Small intestine (tissue), 16 donors: ENCODE measurements at places on chromosomes 6 and 20.

DNA sequence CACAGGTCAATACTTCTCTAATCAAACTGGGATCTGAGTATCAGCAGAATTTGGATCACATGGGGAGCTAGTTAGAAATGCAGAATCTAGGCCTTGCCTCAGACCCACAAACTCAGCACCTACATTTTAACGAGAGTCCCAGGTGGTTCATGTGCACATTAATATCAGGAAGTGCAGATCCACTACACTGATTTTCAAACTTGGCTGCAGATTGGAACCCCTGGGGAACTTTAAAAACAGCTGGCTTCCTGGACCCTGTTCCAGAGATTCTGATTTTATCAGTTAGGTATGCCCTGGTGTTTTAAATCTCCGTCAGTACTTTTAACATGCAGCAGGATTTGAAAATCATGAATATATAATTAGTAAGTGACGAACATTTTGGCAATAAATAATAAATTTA is 1.9 kb upstream of the CST8 start:
- no peak for DNase-seq

DNA sequence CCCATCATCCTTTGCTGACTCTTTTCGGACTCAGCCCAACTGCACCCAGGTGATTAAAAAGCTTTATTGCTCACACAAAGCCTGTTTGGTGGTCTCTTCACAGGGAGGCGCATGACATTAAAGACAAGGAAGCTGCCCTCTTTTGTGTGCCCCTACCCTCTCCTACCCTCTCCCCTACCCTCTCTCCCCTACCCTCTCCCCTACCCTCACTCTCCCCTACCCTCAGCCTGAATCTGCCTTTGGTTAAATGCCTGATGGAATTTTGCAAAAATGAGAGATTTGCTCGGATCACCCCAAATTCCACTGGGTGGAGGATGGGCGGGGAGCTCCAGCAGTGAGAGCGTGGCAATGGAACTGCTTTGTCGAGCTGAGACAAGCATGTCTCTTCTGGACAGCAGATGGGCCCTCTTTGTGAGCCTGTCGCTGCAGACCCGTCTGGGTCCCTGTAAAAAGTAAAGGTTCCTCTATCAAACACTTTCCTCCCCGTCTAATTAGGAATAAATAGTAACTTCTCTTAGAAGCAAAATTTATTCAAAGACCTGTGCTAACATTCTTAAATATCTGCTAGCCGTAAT is 76.4 kb upstream of the MLN start:
- DNase-seq, result no peak

- peak; percentile 92 for DNase-seq
These were observed 1.0 kb downstream of the PXDC1 start for GRCh38 chr6:3750317-3751076.

- no peak for DNase-seq
These were observed 113.1 kb upstream of the MTHFD1L start for GRCh38 chr6:150752409-150752808.

DNA sequence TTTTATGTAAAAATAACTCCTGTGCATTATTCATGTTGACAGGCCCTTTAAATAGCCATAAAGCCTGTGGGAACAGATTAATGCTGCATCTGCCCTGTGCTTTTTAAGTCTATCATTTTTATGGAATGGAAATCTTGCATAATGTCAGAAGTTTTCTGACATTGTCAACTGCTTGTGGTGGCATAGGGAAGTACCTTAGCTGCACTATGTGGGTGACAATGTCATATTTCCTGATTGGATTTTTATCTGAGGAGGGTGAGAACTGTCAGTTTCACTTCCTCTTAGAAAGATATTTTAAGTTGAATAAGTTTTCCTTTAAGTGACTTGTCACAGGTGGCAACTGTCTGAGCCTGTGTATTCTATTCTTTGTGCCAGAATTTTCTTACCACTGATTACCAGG is 267.9 kb downstream of the PLCB1 start:
- no peak for DNase-seq
